ENCODE measurements at places on chromosomes 3 and 15. TPM values are rescaled to one million over a fixed set of nuclear protein-coding genes. Genes with fewer than 3 reads are reported as not detected.

Gene STT3B
- 210 TPM for total RNA-seq

Gene MUC4
- total RNA-seq, result 0.96 TPM

DNA sequence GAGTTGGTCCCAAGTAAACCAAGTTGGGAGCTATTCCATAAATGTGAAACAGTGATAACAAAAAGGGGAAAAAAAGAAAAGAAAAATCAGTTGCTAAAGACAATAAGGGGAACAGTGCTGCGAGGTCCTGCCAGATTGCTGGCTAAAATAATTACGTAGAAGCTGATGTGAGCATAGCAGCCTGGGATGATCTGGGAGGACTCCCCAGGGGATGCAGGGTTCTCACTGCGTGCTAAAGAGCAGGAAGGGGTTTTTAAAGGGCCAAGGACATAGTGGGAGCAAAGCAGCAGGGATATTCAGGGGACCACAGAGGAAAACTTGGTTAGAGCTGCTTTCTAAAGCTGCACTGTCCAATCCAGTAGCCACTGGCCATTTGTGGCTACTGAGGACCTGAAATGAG lies 133.0 kb upstream of the UMPS start:
- H3K27ac ChIP-seq, result no peak overlapping the region
- H3K36me3 ChIP-seq, result no peaks in the 10 kb centered on the region

DNA sequence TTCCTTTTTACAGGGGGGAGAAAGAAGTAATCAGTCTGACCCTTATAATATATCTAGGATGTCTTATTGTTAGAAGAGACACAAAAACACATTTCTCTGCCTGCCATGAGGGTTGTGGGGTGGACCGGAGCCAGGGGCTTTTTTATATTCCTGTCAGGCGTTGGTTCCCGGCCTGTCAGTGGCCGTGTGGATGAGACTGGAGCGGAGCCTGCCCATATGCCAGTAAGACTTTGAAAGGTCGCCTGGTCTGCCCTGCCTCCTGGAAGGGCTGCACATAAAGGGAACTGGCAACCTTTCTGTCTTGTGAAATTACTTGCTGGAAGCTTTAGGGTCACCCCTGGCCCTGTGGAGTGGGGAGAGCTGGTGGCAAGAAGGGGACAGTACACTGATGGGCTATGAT lies 34.7 kb downstream of the MAP3K13 start:
- no peak overlapping the region for H3K27ac ChIP-seq
- no peak overlapping the region for H3K4me3 ChIP-seq
- peaks cover 16% of the 10 kb centered on the region for H3K4me1 ChIP-seq

- no peak overlapping the region for H3K27ac ChIP-seq
- peaks cover 14% of the 10 kb centered on the region for H3K27me3 ChIP-seq
- no peak for DNase-seq
- peaks cover 4% of the 10 kb centered on the region for H3K36me3 ChIP-seq
- no peaks in the 10 kb centered on the region for H3K4me1 ChIP-seq
These were observed 70.5 kb downstream of the ERC2 start for GRCh38 chr3:56397798-56398197.

Gene ECE2
- total RNA-seq, result not detected

Gene PTX3
- 35.6 TPM for total RNA-seq
